ENCODE measurements at places on chromosomes 2 and 18. TPM values are rescaled to one million over a fixed set of nuclear protein-coding genes. Genes with fewer than 3 reads are reported as not detected.

- no peak for DNase-seq
- no peaks in the 10 kb centered on the region for H3K27me3 ChIP-seq
- peaks cover 11% of the 10 kb centered on the region for H3K4me1 ChIP-seq
- H3K27ac ChIP-seq, result peak overlapping the region; percentile 88
- peaks cover 2% of the 10 kb centered on the region for H3K36me3 ChIP-seq
Measured at GRCh38 chr2:55518841-55519165, 715 bp upstream of the CFAP36 start.

- no peaks in the 10 kb centered on the region for H3K4me1 ChIP-seq
- no peaks in the 10 kb centered on the region for H3K36me3 ChIP-seq
- H3K4me3 ChIP-seq, result no peak overlapping the region
- H3K27ac ChIP-seq, result no peak overlapping the region
- no peak for DNase-seq
Measured at GRCh38 chr2:18745431-18746272, 156.3 kb upstream of the NT5C1B start.

- no peak overlapping the region for H3K4me3 ChIP-seq
- H3K27ac ChIP-seq, result no peak overlapping the region
- no peaks in the 10 kb centered on the region for H3K4me1 ChIP-seq
- H3K36me3 ChIP-seq, result peaks cover 14% of the 10 kb centered on the region
- no peak for DNase-seq
Measured at GRCh38 chr18:79942786-79943607, 8.5 kb downstream of the SLC66A2 start.

- no peak for DNase-seq
- no peak overlapping the region for H3K4me3 ChIP-seq
- no peak overlapping the region for H3K27ac ChIP-seq
- H3K27me3 ChIP-seq, result no peaks in the 10 kb centered on the region
- H3K36me3 ChIP-seq, result peaks cover 13% of the 10 kb centered on the region
- H3K4me1 ChIP-seq, result no peaks in the 10 kb centered on the region
Measured at GRCh38 chr2:43559391-43560230, 36.2 kb downstream of the THADA start.

DNA sequence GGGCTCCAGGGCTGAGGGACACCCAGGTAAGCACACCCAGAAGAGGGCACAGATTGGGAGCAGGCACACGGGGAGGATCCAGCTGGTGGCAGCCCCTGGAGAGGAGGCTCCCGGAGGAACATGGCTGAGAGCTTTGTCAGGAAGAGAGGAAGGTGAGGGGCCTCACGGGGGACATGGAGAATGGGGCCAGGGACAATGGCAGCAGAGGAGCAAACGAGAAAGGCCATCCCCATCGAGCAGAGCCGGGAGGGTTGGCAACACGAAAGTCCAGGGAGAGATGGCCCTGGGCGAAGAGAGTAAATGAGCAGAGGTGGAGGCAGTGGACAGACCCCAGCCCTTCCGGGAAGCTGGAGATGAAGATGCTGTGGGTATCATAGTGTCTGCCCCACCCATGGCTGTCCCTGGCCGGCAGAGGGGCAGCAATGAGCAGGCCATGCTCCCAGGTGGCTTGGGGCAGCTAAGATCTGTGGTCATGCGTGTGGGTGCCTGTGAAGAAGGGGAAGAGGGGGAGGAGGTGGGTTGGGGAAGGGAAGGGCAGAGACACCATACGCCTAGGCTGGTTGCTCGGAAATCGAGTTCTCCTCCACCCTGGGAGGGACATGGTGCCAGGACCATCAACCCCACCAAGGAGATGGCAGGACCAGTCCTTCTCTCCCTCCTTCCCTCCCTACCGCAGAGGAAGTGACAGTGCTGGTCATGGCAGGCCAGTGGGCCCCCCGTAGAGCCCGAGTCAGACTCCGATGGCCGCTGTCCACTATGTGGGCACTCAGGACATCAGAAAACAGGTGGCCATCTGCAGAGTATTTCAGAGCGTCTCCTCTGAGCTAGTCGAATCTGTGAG is 191.7 kb downstream of the NDUFA10 start:
- no peak overlapping the region for H3K27ac ChIP-seq
- peaks cover 8% of the 10 kb centered on the region for H3K4me1 ChIP-seq
- no peak for DNase-seq
- no peak overlapping the region for H3K4me3 ChIP-seq

GRCh38 chr18:5998907-5999306 is 103.6 kb upstream of the TMEM200C start:
- no peaks in the 10 kb centered on the region for H3K27me3 ChIP-seq
- no peaks in the 10 kb centered on the region for H3K36me3 ChIP-seq
- no peaks in the 10 kb centered on the region for H3K4me1 ChIP-seq
- no peak overlapping the region for H3K4me3 ChIP-seq
- H3K27ac ChIP-seq, result no peak overlapping the region

GRCh38 chr18:13587937-13588336 is 138.4 kb downstream of the FAM210A start:
- no peak overlapping the region for H3K27ac ChIP-seq
- H3K36me3 ChIP-seq, result peaks cover 5% of the 10 kb centered on the region

DNA sequence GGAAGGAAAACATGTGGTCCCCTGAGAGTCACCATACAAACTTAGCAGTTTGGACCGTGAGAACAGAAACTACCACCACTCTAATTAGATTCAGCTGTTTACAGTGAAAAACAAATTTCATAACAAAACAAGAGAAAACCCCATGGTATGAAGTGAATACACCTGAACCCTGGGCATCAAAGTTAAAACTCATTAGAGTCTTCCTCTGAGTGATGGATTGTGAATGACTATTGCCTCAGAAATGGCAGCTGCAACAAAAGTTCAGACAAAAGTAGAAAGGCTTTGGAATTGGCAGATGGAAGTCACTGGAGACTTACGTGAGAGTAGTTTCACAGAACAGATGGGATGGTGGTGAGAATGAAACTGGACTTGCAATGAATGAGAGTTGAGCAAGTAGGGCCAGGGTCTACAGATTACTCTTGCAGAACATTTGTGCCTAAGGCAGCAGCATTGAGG is 98.0 kb downstream of the AAK1 start:
- H3K27ac ChIP-seq, result no peak overlapping the region
- H3K4me3 ChIP-seq, result no peak overlapping the region
- H3K27me3 ChIP-seq, result no peaks in the 10 kb centered on the region
- no peak for DNase-seq
- peaks cover 4% of the 10 kb centered on the region for H3K36me3 ChIP-seq

SERPINB13 gene
- total RNA-seq, result not detected

GALNT14 gene
- not detected for total RNA-seq

SLC4A1AP gene
- total RNA-seq, result 23.7 TPM

SERPINB10 gene
- not detected for total RNA-seq

IHH gene
- 1.6 TPM for total RNA-seq

KCNG2 gene
- 1.5 TPM for total RNA-seq

Measured in thoracic aorta (tissue), 2 donors.